ENCODE measurements at places on chromosomes 5 and 9.

GRCh38 chr5:141521244-141521781, 32.4 kb downstream of the PCDHGC5 start:
- no peak for DNase-seq

- no peak for DNase-seq
These were observed 66.4 kb downstream of the NRG2 start for GRCh38 chr5:139976703-139977102.

- no peak for DNase-seq
These were observed 37.4 kb downstream of the MVB12B start for GRCh38 chr9:126363847-126364671.

DNA sequence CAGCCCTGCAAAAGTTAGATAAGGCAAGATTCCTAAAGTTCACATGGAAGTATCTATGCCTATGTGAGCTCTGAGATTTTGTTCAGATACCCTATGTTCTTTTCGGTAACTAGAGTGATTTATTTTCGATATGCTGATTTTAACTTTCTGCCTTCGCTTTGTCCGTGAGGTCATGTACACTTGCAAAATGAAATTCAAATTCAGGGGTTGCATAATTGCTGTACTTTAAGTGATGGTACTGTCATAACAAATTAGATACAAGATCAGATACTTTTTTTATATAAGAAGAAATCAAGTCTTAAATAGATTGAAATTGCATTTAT, 350 bp upstream of the ECPAS start:
- DNase-seq: no peak

GRCh38 chr5:22899341-22899740, 46.2 kb upstream of the CDH12 start:
- DNase-seq: no peak

DNA sequence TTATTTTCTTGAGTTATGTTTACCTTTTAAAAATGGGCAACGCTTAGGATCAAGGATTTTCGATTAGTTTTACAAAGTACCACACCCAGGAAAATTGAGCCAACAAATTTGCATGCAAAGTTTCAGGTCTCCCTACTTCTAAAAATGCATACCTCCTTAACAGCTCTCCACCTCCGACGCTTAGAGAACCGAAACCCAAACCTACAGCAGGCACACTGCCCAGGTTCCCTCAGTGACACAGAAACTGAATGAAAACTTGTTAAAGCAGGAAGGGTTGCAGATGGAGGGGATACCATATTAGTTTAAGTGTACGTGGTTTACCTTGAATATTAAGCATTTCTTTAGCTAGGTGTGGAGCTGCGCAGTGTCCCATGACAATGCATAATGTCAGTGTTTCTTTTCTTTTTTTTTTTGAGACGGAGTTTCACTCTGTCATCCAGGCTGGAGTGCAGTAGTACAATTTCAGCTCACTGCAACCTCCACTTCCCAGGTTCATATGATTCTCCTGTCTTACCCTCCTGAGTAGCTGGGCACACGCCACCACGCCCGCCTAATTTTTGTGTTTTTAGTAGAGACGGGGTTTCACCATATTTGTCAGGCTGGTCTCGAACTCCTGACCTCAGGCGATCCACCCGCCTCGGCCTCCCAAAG, 1.6 kb upstream of the SUB1 start:
- no peak for DNase-seq

DNA sequence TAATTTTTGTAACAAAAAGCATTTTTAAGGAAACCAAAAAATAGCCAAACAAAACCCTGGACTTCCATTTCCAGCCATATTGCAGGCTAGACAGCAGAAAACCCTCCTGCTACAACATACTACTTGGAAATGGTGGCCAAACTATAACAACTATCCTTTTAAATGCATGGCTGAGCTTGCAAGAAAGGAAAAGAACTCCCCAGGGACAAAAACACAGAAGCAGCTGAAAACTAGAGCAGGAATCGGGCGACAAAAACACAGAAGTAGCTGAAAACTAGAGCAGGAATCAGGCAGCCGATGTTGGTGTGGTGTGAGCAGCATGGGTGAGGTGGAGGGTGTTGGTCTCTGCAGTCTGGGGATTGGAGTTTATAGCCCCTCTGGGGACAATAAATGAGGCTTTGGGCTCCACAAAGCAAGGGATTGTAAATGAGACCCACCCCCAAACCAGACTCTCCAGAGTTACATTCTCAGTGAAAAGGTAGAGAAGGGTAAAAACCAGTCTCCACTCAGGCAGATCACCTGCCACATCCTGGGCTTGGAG, 95.2 kb downstream of the C9orf50 start:
- no peak for DNase-seq

DNA sequence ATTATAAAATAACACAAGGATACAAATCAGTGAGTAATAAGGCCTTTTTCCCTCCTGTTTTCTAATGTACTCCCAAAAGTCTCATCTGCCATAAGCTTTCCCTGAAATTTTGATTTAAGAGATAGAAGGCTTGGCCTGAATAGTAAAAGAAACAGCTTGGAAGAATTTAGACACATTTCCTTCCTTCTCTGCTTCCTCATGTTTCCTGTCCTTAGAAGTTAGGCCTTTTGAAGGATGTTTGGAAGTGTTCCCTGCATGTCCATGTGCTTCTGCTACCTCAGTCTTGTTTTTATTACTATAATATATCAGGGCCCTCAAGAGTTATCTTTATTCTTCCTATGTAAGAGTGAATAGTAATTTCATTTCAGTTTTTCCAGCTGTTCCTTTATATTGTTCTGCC, 242.7 kb downstream of the DEPDC1B start:
- no peak for DNase-seq

- DNase-seq: no peak
These were observed 253.2 kb downstream of the CDH18 start for GRCh38 chr5:19734776-19735175.

GRCh38 chr5:158903006-158903405, 196.7 kb downstream of the EBF1 start:
- DNase-seq: no peak

DNA sequence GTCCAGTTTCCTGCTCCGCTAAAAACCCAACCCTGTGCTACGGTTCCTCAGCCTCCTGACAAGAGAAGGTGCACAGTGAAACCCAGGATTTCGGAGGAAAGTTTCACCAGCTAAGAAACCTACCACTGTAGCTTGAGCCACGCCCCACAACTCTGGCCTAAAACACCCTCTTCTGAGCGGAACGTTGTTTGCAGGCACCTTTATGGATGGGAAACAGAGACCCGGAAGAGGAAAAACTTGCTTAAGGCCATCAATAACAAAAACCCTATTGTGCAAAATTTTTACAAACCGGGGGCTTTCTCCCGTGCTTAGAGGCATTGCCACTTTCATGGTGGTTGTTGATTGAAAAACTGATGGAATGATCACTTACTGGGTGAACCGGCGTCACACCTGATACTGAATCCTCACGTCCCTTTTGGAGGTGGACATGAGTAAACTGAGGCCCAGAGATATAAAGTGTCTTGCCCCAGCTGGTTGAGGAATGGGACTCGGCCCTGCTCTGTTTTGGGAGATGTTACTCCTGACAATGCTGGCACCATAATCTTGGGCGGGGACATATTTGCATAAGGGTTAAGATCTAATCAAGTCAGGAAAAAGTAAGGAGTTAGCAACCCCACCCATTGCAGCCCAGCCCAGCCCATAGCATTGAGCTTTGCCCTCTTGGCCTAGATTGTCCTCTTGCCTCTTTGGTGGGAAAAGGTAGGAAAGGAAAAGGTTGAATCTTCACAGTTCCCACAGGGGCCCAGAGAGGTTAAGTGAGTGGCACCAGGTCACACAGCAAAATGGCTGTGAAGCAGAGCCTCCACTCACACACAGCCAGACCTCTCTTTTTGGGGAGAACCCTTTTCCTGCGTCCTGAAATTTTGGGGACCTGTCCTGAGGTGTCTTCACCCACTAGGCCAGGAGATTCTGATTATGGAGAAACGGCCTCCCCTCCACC, 23.2 kb upstream of the PTGS1 start:
- no peak for DNase-seq

Measured in stimulated activated CD4-positive, alpha-beta T cell treated with anti-CD3 and anti-CD28 coated beads, TNF-alpha, amount 100 ng/mL, for 1 hour (primary cell).